Naive B cell (primary cell): ENCODE measurements at places on chromosomes 12 and 14.

DNA sequence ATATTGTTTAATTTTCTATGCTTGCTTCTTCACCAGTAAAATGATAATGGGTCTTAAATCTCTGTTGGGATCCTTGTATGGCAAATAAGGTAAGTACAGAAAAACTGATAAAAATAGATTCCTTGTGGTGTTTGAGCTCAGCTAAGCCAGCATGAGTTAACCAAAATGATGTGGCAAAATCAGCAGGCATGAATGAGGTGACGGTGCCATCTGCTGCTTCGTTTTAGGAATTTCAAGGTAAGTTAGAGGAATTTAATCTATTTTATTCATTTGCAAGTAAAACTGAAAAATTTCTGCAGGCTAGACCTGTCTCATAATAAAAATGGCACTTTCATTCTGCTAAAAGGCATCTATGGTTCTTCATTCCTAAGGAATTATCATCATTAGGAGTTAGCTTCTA is 10.0 kb upstream of the CLEC7A start:
- DNase-seq, result peak; percentile 41

- no peak for DNase-seq
Observed at GRCh38 chr12:87051621-87052020, 795.4 kb upstream of the MGAT4C start.

DNA sequence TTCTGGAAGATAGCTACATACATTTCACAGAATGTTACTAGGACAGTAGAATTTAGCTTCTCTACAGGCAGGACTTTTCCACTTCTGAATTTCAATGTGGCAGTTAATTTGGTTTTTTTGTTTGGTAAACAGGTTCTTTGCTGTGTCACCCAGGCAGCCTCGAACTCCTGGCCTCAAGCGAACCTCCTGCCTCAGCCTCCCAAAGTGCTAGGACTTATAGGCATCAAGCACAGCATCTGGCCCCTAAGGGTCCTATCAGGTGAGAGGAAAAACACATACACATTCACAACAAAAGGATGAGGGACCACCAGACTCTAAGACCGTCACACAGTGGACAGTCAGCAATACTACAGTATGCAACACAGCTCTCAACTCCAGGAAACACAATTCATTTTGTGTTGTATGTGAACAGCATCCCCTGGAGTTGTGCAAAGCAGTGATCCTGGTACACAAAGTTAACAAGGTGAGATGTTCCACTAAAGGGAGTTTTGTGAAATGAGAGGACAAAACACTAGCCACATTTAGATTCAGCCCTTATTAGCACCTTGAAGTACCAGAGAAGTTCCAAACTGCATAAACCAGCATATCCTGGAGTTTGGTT is 6.9 kb downstream of the ATP2B1 start:
- DNase-seq, result no peak

GRCh38 chr12:60849723-60850122 is 1253.9 kb downstream of the SLC16A7 start:
- no peak for DNase-seq

- DNase-seq, result no peak
Observed at GRCh38 chr12:108326254-108326750, 12.8 kb downstream of the CMKLR1 start.

- DNase-seq, result no peak
Observed at GRCh38 chr14:100116134-100116533, 43.3 kb downstream of the DEGS2 start.

GRCh38 chr12:6275928-6276887 is 34.3 kb upstream of the PLEKHG6 start:
- DNase-seq, result no peak

DNA sequence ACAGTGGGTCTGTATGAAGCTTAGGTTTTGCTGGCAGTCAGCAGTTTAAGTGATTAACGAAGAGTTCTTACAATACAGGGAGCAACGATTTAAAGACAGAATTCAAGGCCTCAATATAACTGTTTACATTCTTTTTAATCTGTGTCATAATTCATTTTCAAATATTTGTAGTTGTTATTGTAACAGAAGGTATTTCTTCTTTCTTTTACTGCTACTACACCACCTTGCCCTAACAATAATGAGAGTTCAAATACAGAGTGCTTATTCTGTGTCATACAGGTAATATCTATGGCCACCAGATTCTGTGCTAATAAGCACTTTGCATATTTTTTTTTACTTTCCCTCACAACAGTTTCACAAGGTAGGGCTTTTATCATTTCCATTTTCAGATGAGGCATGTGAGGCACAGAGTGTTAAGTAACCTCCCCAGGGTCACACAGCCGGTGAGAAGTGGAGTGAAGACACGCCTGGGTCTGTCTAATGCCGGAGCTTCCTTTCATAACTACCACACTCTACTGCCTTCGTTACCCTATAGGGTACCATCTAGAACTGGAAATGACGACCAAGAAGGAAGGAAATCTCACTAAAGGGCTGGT is 81.9 kb downstream of the PELI2 start:
- no peak for DNase-seq

- DNase-seq, result no peak
Observed at GRCh38 chr12:27524494-27524835, 459 bp downstream of the PPFIBP1 start.

GRCh38 chr12:49357103-49357678 is 10.1 kb upstream of the SPATS2 start:
- DNase-seq, result no peak
